Activated T-cell treated with anti-CD3 and anti-CD28 coated beads, Interleukin-2, amount 50 U/mL, for 4 hours (primary cell): ENCODE measurements at places on chromosomes 12 and 14. TPM values are rescaled to one million over a fixed set of nuclear protein-coding genes. Genes with fewer than 3 reads are reported as not detected.

DNA sequence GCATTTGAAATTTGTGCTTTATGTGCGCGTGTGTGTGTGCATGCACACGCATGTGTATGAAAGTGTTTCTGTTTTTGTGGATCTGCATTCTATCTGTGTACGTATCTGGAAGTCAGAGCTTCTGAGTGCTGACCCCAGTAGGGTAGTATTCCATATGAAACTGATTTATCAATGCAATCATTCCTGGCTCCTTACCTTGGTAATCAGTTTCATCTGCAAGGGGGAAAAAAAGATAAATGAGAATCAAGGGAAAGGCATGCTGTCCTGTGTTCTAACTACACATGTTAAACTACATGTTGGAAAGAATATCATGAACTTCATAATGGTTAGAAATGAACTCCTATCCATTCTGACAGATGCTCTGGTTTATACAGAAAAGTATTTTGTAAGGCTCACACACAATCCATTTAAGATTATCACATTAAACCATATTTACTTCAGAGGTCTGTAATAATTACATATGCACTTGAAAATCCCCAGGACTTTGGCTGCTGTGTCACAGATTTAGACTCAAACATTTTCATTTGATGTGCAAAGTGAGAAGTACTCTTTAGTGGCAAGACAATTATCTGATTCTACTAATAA is 276.1 kb upstream of the LMO3 start:
- DNase-seq: no peak

GRCh38 chr14:104227806-104228205 is 89.4 kb downstream of the KIF26A start:
- DNase-seq: no peak

BTG1 gene
- 130 TPM for total RNA-seq

GRCh38 chr12:76532520-76532919 is 27.1 kb downstream of the OSBPL8 start:
- no peak for DNase-seq

GRCh38 chr14:92513966-92514843 is 624 bp downstream of the RIN3 start:
- DNase-seq: peak; percentile 54

DNA sequence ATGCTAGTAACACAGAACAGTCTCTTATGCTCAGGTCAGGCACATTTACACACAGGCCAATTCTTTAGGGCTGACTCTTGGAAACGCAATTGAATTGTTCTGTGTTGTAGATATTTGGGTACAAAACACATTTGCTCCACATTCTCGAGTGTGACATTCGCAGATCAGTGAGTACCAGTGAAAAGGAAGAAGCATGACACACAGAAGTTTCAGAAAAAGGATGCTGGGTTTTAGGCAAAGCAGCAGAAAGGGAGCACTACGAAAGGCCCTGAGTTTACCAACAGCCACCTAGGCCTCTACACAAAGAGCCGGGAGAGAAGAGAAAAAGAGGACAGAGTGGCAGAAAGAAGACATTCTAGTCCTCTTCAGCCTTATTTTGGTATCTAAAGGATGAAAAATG is 254.4 kb upstream of the BTG1 start:
- DNase-seq: no peak
